ENCODE measurements at places on chromosomes 4 and X.

- no peak for DNase-seq
Observed at GRCh38 chr4:82284475-82284857, 89.3 kb downstream of the HNRNPD start.

- DNase-seq, result no peak
Observed at GRCh38 chr4:157751631-157752030, 421.2 kb downstream of the GASK1B start.

- no peak for DNase-seq
Observed at GRCh38 chrX:107576392-107576791, 51.9 kb upstream of the PRPS1 start.

DNA sequence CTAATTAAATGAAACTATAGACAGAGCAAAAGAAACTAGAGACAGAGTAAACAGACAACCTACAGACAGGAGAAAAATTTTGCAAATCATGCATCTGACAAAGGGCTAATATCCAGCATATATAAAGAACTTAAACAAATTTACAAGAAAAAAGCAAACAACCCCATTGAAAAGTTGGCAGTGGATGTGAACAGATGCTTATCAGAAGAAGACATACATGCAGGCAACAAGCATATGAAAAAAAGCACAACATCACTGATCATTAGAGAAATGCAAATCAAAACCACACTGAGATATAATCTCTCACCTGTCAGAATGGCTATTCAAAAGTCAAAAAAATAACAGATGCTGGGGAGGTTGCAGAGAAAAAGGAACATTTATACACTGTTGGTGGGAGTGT, 14.8 kb downstream of the ZNF280C start:
- no peak for DNase-seq

- no peak for DNase-seq
Observed at GRCh38 chrX:63561425-63561824, 210.3 kb upstream of the SPIN4 start.

All from activated T-helper 9 cell treated with anti-CD3 and anti-CD28 coated beads, Interleukin-2, amount 50 U/mL, for 16 hours (primary cell).